ENCODE measurements at places on chromosomes 5 and 9.

DNA sequence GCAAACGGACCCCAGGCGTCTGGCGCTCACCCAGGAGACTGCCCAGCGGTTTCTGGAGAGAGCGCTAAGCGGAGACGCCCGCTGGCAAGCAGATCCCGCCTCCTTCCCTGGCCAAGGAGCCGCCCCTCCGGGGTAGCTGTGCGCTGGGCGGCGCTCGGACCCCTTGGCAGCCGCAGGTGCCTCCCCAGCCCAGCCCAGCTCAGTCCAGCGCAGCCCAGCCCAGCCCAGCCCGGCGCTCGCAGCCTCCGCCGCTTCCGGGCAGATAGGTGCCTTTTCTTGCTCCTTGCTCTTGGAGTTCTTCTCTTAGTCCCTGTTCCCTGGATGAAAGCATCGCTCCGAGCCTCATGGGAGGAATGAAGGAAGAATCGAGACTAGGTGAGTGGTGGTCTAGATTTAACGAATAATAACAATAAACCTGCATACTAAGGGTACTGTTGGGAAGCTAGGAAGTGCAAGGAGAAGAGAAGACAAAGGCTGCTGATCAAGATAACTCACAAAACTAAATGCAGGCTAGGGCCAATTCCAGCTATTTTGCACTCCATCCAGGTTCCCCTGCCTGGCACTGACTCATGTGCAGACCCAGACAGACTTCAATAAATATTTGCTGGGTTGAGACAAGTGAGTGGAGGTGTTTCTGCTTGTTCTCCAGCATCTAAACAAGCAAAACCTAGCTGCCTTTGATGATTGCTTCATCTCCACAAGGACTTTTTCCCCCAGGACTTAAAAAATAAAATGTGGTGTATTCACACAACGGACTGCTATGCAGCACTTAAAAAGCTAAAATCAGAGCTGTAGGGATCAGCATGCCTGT, at the start of gene STK32A:
STK32A (plus strand) TSS at position 202 of the 811 bp plus-strand sequence. CDS start 4,609 bp downstream, outside the sequence.
- no peak for DNase-seq

DNA sequence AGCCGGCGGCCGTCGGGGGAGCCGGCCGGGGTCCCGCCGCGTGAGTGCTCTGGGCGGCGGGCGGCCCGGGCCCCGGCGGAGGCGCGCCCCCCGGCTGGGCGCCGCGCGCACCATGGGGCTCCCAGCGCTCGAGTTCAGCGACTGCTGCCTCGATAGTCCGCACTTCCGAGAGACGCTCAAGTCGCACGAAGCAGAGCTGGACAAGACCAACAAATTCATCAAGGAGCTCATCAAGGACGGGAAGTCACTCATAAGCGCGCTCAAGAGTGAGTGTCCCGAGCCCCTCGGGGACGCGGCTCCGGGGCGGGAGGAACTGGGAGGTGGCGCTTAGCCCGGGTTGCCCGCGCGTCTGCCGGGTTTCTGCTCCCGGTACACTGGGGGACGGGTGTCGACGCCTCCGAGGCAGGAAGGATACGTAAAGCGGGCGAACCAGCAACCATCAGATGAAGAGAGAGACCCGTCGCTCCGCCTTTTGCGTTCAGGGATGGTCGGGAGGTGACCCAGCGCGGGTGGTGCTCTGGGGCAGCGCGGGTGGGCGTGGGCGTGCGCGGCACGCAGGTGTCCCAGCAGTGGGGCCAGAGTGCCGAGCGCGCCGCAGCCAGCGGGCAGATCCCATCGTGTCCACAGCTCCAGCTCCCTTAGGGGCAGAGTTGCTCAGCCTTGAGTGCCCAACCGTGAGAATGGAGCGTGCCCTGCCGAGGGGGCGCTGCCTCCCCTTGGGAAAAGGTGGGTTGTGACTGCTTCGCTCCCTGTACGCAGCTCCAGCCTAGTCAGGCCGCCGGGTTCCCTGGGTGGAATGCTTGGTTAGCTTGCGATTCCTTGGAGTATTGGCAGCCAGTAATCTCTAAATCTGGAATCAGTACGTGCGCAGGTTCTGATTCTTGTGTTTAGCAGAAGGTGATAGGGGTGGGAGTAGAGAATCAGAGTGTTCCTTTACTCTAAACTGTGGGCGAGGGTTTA, 753 bp downstream of the ARHGAP26 start:
- peak; percentile 56 for DNase-seq

DNA sequence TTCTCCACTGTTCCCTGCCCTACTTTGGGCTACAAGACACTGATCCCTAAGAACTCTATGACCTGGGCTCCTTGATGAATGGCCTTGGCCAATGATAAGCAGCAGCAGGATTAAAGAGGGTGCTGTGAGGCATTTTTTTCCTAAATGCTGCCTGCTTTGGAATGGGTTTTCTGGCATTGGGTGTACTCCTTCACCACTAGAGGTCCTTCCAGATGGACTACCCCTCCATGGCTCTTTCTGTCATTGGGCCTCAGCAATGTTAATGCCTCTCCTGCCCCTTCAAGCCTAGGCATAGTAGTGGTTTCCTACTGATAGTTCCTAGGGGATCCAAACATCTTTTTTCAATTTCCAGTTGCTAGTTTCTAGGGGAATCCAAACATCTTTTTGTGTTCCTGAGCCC, 319.3 kb upstream of the RPS23 start:
- DNase-seq = no peak

- DNase-seq = no peak
These were observed 126.1 kb downstream of the NPR3 start for GRCh38 chr5:32837211-32837610.

- peak; percentile 53 for DNase-seq
These were observed 21.5 kb upstream of the ARHGAP26 start for GRCh38 chr5:142748568-142749249.

- no peak for DNase-seq
These were observed 30.4 kb upstream of the LRRTM2 start for GRCh38 chr5:138905541-138905940.

- no peak for DNase-seq
These were observed 1.6 kb downstream of the SKP1 start for GRCh38 chr5:134174841-134175839.

- DNase-seq = no peak
These were observed 230.5 kb downstream of the MAST4 start for GRCh38 chr5:66826696-66827095.

DNA sequence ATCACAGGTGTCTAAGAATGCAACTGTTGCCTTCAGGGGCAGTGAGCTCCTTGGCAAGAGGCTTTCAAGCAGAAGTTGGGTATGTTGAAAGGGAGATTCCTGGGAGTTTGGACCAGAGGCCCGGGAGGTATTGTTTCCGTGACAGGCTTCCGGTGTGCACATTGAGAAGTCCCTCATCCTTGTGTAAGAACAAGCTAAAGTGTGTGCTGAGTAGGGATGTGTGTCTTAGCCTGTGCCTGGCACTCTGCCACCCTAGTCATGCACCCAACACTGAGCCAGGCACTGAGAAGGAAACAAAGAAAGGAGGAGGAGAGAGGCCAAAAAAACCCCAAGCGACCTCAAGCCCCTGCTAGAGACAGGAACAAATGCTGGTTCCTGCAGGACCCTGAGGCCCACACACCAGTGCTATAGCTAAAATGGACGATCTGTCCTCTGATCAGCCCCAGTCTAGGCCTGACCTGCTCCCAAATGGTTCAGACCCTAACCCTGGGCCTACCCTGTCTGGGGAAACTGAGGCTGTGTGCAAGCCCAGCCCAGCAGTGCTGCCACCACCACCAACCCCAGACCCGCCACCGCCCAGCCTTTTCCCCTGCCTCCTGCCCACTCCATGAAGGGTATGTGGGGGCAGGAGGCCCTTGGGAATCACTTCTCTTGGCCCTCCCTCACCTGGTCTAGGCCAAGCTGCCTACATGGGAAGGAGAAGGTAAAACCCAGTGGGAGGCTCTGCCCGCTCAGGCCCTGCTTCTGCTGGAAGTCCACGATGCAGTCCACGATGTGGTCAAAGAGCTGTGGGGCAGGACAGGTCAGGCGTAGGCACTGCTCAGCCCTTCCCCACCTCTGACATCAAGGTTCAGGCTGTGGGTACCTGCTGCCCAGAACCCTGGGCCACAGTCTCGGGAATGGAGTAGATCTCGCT, 12.6 kb downstream of the HK3 start:
- no peak for DNase-seq

GRCh38 chr5:170885256-170885655, 23.4 kb downstream of the RANBP17 start:
- DNase-seq = no peak

GRCh38 chr5:16615741-16616535, 859 bp downstream of the RETREG1 start:
- DNase-seq = peak; percentile 4

GRCh38 chr9:31412081-31412480, 972.4 kb upstream of the ACO1 start:
- no peak for DNase-seq
